ENCODE measurements at places on chromosomes 13 and 19.

- no peak for DNase-seq
These were observed 12.4 kb upstream of the PDCD2L start for GRCh38 chr19:34391813-34392212.

DNA sequence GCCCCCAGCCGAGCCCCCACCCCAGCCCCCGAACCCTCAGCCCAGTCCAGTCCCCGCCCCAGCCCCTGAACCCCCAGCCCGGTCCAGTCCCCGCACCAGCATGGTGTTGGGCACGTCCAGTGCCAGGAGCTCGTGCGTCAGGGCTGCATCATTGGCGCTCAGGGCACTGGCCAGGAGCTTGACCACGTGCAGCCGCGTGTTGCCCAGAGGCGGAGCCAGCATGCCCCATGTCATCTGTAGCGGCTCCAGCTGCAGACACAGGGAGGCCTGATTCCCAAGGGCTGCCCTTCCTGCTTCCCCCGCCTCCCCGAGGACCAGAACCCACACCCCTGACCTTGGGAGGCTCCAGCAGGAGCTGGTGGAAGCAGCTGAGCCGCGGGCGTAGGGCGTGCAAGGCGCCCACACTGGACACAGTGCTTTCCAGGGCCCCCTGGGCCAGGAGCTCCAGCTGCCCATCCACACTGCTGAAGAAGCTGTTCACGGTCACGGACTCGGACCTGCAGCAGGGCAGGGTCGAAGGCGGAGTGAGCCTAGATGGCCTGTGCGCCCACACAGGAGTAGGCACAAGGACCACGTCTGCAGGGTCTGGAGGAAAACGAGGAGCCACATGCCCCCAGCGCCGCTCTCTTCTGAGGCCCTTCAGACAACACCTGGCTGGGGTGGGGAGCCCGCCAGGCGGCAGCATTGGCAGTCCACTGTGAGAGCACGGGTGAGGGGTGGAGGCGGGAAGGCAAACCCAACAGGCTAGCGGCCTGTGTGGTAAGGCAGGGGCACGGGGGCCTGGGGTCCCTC lies 12.8 kb upstream of the TMEM86B start:
- no peak for DNase-seq

DNA sequence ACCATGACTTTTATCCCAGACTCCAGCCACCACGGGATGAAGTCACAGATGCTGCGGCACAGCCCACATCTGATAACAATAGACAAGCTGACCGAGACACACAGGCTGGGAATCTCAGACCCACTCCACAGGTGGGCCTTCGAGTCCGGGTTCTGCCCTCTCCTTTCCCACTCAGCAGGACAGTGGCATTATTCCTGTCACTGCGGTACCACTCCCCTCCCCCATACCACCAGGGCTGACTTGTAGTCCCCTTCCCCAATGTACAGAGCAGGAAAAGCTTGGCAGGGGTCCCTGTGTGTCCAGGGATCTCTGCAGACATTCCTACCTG lies 179 bp upstream of the AMER2 start:
- no peak for DNase-seq

- no peak for DNase-seq
These were observed 62.0 kb downstream of the TEX29 start for GRCh38 chr13:111382411-111382810.

DNA sequence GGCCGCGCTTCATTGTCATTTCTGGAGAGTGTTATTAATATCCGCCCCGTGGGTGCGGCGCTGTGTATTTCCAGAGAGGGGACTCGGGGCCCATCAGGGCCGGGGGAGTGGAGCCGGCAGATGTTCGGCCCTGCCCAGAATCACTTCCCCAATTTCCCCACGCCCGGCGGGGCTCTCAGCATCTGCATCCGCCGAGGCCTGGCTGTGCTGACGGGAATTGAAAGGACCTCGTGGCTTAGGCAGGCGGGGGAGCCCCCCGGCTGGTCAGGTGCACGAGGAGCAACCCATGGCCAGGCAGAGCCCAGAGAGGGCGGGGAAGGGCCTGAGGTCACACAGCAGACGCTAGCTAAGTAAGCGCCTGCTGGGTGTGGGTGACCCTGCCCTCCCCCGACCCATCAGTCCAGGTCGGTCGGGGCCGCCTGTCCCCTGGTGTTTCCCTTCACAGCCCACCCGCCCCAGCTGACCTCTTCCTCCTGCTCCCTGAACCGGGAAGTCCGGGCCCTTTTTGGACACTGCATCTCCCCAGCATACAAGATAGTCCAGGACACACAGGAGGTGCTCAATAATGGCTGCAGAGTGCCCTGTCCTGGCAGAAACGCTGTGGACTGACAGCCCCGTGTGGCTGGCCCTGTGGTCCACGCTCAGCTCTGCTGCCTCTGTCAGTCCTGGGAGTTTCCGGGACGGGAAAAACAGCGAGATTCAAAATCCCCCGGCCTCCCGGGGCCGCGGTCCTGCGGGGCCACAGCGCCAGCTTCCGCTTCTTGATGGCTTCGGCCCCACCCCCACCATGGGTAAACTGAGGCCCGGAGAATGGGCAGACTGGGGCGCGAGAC lies 22.1 kb downstream of the ARID3A start:
- no peak for DNase-seq

DNA sequence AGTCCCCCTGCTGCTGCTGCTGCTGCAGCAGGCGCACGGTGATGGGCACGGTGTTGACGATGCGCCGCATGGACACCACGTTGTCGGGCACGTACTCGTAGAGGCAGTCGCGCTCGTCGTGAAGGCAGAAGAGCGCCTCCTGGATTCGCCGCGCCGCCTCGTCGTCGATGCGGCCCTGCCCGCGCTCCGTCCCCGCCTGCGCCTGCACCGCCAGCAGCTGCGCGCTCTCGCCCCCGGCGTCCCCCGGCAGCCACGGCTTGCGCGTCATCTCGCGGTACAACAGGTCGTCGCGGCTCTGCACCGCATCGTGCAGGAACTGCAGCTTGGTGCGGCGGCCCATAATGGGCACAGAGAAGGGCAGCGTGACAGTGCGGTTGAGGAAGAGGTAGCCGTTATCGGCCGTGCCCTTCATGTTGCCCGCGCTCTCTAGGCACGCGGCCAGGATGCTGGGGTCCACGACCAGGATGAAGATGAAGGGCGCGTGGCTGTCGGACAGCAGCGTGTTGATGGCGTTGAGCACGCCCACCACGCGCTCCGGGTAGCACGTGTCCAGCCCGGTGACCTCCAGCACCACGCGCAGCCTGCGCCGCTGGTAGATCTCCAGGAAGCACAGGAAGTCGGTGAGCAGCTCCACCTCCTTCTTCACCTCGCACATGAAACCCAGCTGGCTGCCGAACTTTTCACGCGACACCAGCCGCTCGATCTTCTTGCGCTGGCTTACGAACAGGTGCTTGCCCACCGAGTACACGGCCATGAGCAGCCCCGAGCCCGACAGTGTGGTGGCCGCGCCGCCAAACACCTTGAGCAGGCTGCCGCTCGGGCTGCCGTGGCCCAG lies 8.1 kb downstream of the NKPD1 start:
- DNase-seq = peak; percentile 26

DNA sequence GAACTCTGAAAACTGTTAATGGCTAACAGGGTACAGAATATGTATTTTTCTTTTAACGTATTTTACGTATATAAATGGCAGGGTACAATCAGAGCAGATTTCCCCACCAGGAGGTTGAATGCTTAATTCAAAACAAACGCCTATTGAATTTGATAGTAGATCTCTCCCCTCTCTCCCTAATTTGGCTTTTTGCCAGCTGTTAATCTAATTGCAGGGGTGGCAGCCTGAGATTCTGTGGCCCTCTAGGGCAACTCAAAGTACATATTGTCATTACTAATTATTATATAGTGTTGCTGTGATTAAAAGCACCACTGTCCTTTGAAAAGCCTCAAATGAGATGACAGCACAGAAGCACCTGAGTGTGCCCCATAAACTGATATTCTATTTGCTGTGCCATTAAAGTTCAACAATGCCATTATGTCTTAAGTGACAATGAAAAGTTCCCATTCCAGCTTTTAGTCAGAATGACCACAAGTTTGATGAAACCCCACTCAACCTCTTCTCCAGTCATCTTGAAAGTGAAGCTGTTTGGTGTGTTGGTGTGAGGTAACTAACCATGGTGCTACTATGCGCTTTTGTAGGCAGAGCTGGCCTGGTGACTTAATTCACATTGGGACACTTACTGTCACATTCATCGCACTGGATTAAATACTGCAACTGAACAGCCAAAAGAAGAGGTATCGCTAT lies 351.4 kb downstream of the KCNRG start:
- DNase-seq = no peak

GRCh38 chr13:97134364-97135095 lies 87.6 kb upstream of the MBNL2 start:
- no peak for DNase-seq

DNA sequence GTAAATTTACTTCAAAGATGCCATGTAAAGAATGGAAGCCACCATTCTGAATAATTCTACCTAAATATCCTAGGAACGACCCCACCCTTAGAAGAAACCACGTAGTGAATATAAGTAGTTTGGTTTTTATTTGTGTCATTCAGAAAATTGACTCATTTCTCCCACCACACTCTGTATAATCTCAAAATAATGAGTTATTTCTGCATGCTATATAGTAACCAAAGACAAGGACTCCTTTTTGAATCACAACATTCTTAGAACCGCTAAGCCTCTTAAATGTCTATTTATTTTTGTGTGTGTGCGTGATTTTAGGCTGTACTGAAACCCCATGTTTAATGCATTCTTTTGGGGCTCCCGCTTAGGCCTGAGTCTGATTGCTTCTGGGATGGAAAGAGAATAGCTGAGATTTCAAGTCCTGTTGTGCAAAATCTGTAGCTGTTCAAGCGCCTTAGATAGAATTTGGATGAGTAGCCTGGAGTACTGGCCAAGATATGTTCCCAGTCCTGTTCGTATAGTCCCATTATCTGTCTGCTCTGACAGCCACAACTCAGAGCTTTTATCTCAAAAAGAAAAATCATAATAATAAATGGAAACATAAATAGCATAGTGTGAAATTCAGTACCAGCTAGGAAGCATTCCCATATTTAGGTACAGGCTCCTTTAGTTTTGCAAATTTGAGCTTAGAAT lies 532.4 kb upstream of the NBEA start:
- no peak for DNase-seq

- DNase-seq = no peak
These were observed 164.9 kb downstream of the DLEU7 start for GRCh38 chr13:50678464-50679162.

DNA sequence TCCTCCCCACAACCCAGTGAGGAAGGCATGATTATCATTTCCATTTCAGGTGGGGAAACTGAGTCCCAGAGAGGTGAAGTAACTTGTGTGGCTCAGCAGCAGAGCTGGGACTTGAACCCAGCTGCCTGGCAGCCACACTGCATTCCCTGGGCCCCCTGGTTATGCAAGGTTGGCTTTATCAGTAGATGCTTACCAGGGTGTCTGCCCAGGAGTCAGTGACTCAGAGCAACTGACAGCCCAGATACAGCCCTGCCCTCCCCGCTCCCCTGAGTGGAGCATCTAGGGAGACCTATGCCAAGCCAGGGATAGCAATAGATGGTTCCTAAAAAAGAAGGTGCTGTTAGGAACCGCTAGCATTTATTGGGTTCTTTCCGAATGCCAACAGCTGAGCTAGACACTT lies 5.9 kb downstream of the IGLON5 start:
- no peak for DNase-seq

GRCh38 chr19:435056-435706 lies 25.7 kb downstream of the SHC2 start:
- DNase-seq = no peak

DNA sequence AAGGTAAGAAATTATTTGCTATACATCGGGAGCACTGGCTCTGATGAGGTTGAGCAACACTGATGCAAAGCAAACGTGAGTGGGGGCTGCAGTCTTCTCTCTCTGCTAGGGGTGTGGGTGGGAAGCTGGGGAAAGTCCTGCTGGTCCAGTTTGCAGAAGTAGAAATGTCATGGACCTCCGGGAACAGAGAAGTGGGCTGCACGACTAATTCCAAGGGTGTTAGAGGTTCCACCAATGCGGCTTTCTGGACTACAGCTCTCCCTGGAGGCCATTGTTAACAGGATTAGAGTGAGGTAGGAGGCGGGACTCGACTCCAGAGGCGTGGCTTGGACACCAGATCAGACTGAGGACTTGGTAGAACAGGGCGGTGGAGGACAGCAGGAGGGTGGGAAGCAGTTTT lies 5.7 kb upstream of the FBXO27 start:
- no peak for DNase-seq

DNA sequence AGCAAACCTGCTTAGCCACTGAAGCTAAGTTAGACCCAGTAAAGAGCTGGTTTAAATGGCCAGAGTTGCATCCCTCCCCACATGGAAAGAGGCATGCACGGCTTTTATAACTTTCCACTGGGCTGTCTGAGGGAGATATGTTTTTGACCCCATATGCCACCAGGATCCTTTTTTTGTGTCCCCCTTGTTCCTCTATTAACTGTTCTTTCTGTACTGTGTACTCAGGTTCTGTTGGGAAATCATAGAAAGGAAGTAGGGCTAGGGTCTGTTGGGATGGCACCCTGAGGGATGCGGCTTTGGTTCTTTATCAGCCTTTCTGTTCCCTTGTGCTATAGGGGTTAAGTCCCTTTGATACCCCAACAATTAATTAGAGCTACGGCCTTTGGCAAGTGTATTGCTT lies 12.2 kb upstream of the TM9SF2 start:
- DNase-seq = no peak

DNA sequence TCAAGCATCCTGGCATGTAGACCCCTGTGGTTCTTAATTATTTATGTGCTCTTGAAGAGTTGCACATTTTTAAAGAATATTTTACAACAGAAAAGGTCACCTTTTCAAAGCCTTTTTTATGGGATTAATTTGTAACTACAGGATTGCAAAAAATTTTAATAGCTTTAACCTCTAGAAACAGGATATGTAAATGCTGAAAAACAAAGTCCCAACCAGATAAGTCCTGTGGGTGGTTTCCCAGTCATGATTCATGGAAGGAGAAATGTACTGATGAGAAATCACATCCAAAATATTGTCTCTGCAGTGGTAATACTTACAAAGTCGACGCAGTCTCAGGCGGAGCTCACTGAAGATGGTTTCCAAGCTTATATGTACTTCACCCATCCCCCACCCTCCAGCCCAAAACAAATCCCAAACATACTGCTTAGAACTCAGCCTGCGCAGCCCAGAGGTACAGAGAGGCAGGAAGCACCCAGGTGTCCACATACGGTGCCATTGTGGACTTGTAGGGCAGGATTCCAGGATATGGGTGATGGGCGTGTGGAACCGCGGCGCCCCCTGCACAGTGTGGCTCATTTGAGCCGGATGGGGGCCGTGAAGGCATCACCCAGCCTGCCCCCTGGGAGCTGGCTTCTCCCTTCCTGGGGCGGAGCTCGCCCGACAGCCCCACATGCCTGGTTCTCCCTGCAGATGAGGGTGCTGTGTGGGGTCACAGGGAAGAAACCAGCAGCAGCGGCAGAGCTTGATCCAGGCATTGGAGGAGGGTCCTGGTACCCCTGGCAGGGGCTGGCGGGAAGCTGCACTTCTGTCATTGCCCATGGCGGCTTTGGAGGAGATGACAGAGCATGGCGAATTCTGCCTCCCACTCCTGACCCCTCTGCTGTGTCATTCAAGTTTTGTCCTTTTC lies 101.2 kb downstream of the ATP11A start:
- DNase-seq = no peak

GRCh38 chr19:46955813-46956371 lies 63.7 kb upstream of the NPAS1 start:
- DNase-seq = no peak

- no peak for DNase-seq
These were observed 541.4 kb downstream of the DACH1 start for GRCh38 chr13:71325556-71325955.
